ENCODE measurements at places on chromosomes 11 and 22.

GRCh38 chr11:68039526-68040086, 781 bp downstream of the TCIRG1 start:
- no peak for DNase-seq

DNA sequence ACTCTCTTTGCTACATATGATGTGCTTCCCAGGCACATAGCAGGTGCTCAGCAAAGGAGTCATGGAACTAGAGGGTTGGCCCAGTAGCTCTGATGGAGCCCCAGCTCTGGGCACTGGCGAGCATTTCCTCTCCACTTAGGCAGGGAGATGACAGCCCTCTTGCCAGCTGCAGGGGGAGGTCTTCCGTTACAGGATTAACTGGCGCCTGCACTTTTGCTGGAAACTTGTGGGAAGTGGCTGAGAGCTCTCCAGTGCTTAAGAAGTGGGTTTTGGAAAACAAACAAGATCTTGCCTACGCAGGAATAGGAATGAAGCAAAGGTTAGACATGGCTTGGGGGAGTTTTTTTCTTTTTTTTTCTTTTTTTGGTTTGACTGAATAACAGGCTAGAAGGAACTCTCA, 75.5 kb downstream of the MICAL2 start:
- no peak for DNase-seq

GRCh38 chr22:20977516-20978170, 4.5 kb upstream of the LZTR1 start:
- no peak for DNase-seq

GRCh38 chr11:57644748-57645688, 4.7 kb downstream of the YPEL4 start:
- DNase-seq, result peak; percentile 73

Data from T-helper 2 cell (primary cell).